ENCODE measurements at places on chromosomes 1 and 21.

DNA sequence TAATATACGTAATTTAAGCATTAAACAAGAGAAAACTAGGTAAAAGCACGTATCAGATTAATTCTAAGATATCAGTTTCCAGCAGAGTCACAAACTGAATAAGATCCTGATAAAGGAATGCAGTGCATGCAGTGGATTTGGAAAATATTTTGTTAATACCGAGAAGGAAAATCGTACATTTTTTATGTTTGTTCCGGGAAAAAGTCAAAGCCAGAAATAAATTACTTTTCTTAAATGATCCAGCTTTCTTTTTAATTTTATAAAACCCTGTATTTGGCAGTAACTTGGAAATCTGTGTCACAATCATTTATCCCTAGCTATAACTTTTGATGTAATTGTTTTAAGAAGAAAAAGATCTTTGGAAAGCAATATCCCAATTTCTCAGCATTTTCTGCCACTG lies 955 bp downstream of the PALMD start:
- no peak for DNase-seq

DNA sequence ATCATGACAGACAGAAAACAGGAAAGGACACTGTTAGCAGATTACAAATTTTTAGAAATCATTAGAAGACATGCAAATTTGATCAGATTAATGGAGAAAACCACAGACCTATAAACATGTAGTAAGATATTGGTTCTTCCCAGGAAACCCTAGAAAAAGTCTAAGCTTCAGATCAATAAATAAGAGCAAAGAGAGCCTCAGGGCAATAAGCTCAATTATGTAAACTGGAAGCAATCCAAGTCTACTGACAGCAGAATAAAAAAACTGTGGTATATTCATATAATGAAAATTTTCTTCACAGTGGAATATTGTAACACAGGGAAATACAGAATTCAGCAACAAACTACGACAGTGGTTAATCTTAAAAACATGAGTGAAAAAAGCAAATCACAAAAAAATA lies 36.3 kb downstream of the NRDC start:
- DNase-seq = no peak

- DNase-seq = no peak
These were observed 16.3 kb upstream of the COL6A1 start for GRCh38 chr21:45965084-45965809.

- no peak for DNase-seq
These were observed 2.2 kb downstream of the PADI4 start for GRCh38 chr1:17310068-17310640.

DNA sequence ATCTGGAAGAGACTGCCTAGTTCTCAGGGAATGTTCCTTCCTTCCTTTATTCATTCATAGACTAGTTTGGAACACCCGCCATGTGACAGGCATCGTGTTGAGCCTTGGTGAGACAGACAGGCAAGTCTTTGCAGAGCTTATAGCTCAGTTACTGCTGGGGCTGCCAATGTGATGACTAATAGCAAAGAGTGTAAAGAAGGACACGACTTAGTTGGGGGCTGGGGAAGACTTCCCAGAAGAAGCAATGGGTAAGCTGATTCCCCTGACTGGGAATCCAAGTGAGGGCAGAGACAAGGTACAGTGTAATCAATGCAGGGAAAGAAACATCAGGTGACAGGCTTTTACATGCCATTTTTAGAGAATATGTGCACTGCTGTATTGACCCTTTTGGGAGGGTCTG lies 51.2 kb downstream of the TENT5C start:
- DNase-seq = peak; percentile 57

Data from AG20443 (cell line).